ENCODE measurements at places on chromosomes 2 and 18.

- DNase-seq = no peak
Measured at GRCh38 chr18:68376926-68377325, 338.0 kb downstream of the TMX3 start.

DNA sequence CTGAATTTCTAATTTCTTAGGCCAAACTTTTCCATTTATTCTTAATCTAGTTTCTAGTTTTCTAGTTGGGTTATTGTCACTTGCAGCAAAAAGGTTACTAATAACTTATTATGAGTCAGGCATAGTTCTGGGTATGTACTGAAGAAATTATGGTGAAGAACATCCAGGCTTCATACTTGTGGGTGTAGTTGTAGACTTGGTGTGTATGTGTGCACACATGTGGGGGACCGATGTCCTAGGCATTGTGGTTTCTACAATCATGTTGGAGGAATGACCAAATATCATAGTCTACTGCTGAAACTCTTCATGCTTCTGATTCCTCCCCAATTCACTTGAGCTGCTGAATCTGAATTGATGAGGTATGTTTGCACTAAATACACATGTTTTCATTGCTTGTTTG, 141.2 kb downstream of the PMAIP1 start:
- no peak for DNase-seq

DNA sequence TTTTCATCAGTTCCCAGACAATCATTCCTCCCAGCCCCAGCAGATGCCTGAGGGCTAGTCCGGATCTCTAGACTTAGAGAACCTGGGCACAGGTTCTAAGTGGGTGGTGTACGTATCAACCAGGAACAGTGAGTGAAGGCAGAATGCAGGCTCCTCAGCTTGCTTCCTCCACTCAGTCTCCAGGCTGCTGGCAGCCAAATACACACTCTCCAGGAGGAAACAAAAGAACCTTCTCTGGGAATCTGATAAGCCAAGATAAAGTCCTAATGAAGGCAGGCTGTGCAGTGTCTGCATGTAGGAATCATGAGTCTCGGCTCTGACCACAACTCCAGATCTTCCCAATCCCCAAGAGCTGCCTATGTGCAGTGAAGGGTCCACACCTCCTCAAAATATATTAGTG, 245.7 kb downstream of the SP3 start:
- DNase-seq = no peak

DNA sequence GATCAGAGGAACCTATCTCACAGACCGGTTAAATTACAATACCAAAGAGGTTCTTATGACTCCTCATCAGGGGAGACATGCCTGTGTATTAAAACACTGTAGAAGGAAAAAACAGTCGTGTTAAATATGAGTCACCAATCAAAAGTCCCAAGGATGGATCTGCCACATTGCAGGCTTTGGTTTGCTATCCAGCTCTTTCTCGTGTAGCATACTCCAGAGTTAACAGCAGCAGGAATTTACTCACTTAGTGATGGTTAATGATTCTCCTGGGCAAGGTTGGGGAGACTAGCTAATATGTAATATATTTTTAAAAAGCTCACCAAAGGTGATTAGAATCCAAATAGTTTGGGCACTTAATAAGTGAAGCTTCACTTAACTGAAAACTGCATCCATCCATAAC, 109.7 kb downstream of the MBD5 start:
- no peak for DNase-seq

DNA sequence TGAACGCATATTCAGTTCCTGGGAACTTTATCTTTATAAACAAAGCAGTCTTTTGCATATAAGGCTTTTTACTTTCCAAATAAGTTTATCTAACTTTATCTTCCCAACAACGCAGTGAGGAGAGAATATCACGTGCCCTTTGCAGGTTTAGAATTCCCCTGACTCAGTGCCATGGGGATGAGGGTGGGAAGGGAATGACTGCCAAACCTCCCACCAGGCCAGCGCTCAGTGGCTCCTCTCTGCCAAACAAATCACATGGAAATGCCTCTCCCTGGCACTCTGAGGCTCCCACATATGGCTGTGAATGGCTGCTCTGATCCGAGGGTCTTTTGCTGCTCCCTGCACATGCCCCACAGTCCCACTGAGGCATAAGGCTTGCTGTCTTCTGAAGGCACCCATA, 158.3 kb downstream of the DNAH6 start:
- no peak for DNase-seq

GRCh38 chr2:10084223-10084865, 4.1 kb upstream of the CYS1 start:
- no peak for DNase-seq

- DNase-seq = no peak
Measured at GRCh38 chr2:232843834-232844233, 26.2 kb upstream of the SNORC start.

- DNase-seq = no peak
Measured at GRCh38 chr2:28915939-28916338, 21.5 kb downstream of the WDR43 start.

DNA sequence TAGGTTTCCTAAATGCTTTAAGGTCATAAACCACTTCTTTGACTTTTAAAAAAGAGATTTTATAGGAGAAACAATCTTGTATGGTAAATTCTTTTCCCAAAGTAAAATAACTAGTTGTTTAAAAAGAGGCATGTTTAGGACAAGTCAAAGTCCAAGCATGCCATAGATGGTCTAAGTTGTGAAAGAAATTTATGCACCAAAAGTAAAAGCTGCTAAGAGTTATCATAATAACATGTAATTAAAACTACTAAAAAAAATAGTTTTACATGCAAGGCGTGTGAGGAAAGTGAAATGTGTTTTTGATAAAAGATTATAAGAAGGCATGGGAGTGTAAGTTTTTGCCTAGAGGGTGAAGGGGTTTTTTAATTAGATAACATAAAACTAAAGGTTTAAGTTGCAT, 22.5 kb downstream of the FAM210A start:
- DNase-seq = no peak

GRCh38 chr2:66696374-66696773, 261.4 kb downstream of the MEIS1 start:
- DNase-seq = no peak

GRCh38 chr2:46434851-46435273, 44.5 kb upstream of the TMEM247 start:
- peak; percentile 58 for DNase-seq

DNA sequence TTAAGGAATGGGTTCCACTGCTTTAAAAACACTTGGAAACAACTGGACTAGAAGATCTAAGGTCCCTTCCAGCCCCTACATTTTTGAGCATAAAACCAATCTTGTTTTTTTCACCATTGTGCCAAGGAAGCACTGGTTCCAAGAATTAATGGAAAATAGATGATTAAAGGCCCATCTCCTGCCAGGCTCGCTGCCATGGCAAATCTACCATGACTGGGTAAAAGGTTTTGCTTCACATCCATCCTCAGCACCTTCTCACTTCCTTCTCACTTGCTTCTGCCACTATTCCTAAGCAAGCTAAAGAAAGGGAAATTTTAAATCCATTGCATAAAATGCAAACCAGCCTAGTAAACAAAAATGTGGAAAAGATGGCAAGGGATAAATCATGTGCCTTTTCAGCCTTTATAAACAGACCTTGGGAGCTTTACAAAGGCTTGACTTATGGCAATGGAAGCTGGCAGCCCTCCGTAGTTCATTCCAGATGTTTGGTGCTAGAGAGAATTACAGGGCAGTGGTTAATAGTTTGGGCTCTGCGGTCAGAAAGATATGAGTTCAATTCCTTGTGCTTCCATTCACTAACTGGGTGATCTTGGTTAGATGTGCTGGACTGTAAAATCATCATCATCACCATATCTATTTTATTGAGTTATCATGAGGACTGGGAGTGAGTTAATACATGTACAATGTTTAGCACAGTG, 27.0 kb upstream of the ST3GAL5 start:
- no peak for DNase-seq

DNA sequence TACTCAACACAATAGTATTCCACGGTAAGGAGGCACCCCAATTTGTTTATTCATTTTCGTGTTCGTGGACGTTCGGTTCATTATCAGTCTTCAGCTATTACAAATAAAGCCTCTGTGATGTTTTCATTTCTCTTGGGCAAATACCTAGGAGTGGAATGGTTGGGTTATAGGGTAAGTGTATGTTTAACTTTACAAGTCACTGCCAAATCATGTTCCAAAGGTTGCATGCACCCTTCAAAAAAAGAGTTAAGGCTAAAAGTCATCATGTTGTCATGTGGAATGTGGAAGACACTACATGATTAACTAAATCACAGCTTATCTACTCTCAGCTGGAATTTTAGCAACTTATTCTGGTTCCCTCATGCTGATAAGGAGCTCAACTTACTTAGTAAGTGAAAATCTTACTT, 15.8 kb downstream of the INO80C start:
- no peak for DNase-seq

- DNase-seq = no peak
Measured at GRCh38 chr2:26786207-26787028, 562 bp downstream of the CENPA start.

DNA sequence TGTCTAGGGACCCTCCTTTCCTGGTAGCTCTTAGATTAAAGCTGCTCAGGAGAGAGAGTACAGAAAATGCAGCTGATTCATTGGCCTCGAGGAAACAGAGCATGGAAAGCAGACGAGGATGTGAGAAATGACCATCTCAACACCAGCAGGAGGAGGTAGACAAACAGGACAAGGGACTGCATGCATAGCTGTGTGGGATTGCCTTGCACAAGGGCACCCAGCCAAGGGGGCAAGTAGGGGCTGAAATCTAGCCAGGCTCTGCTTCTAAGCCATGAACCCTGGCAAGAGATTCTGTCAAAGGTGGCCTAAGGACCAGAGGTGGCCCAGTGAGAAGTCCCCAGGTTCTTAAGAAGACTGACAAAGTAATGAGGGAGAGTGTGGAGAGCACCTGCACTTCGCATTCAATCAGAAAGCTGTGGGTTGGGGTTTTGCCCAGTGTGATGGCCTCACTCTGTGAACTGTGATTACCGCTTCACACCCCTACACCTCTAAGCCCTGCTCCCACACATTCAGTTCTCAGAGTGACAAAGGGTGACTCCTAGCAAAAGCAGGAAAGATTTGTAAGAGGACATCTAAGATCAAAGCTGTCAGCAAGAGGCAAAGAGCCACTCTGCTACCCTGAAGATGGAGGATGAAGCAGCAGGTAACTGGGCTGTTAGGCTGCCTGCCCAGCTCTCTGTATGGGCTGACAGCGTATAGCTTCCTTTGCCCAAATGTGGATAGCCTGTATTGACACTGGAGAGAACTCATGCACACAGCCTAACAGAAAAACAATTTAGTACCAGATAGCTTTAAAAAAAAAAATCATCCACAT, 151.3 kb upstream of the PELI1 start:
- no peak for DNase-seq

- DNase-seq = no peak
Measured at GRCh38 chr2:239746559-239747246, 278.4 kb downstream of the NDUFA10 start.

- DNase-seq = no peak
Measured at GRCh38 chr2:65072181-65072970, 16.2 kb downstream of the CEP68 start.

- DNase-seq = no peak
Measured at GRCh38 chr2:55163941-55164390, 68.1 kb downstream of the CLHC1 start.

All from smooth muscle cell of the brain vasculature (primary cell).